Activated CD4-positive, alpha-beta memory T cell treated with anti-CD3 and anti-CD28 coated beads for 36 hours (primary cell): ENCODE measurements at places on chromosomes 2 and 18.
A peak's percentile ranks its signal among the peaks of the same experiment; 100 is the strongest.

GRCh38 chr2:9398881-9399780 is 24.2 kb downstream of the ITGB1BP1 start:
- H3K4me1 ChIP-seq: no peaks in the 10 kb centered on the region
- DNase-seq: no peak
- H3K36me3 ChIP-seq: peaks cover 1% of the 10 kb centered on the region
- H3K4me3 ChIP-seq: no peak overlapping the region

- H3K27me3 ChIP-seq: peaks cover 10% of the 10 kb centered on the region
- H3K27ac ChIP-seq: no peak overlapping the region
- DNase-seq: no peak
- H3K36me3 ChIP-seq: no peaks in the 10 kb centered on the region
- H3K4me1 ChIP-seq: no peaks in the 10 kb centered on the region
These were observed 23.3 kb downstream of the CYP26B1 start for GRCh38 chr2:72124376-72124775.

DNA sequence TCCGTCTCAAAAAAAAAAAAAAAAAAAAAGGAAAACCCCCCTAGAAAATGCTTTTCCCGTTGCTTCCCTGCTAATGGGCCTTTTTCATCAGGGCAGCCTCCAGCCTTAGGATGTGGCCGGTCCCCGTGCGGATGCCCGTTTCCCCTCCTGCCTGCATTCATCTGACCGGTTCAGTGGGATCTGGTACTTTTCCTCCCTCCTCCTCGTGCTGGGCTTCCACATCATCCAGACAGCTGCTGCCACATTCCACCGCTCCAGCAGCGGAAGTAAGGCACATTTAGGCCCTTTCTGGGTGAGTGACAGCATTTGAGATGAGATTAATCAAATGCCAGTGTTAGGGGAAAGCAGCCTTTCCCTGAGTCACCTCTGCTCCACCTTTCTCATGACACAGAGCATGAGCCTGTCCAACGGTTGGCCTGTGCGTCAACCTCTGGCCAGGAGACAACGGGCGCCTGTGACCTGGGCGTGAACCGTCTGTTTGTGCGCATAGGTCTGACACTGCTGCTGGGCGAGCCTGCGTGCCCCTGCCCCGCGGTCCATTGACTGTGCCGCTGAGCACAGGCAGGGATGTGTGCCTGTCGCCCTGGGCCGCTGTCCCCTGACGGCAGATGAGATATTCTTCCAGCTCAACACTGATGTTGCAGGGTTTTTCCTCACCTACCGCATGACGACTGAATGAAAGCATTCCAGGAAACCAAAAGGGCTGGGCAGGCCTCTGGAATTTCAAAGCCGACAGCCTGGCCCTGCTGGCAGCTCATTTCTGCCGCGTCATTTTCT is 174.0 kb downstream of the TGIF1 start:
- peaks cover 40% of the 10 kb centered on the region for H3K4me1 ChIP-seq
- peak overlapping the region; percentile 58 for H3K4me3 ChIP-seq
- H3K27ac ChIP-seq: peak overlapping the region; percentile 88
- H3K27me3 ChIP-seq: no peaks in the 10 kb centered on the region
- DNase-seq: peak; percentile 64
- no peaks in the 10 kb centered on the region for H3K36me3 ChIP-seq

- peaks cover 5% of the 10 kb centered on the region for H3K4me1 ChIP-seq
- no peaks in the 10 kb centered on the region for H3K36me3 ChIP-seq
- no peak for DNase-seq
- no peak overlapping the region for H3K27ac ChIP-seq
These were observed 5.0 kb upstream of the UNC80 start for GRCh38 chr2:209766613-209767012.

DNA sequence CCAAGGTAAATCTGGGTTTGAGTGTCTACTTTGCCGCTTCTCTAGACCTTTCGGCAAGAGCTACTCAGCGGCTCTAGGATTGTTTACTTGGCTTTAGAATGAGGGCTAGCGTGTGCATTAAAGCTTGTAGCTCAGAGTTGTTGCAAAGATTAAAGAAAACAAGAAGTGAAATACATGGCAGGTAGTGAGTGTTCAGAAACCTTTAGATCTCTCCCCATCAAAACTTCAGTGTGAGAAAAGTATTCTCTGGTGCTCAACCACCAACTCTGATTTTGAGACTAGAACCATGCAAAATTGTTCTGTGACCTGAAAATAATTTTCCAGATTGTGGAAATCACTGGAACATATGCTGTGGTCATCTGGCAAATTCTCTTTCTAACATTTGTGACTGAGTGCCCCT is 512.0 kb downstream of the CMPK2 start:
- H3K27me3 ChIP-seq: no peaks in the 10 kb centered on the region
- H3K4me3 ChIP-seq: no peak overlapping the region
- no peaks in the 10 kb centered on the region for H3K36me3 ChIP-seq
